IMR-90 (cell line): ENCODE measurements at places on chromosomes 11 and 22. TPM values are rescaled to one million over a fixed set of nuclear protein-coding genes. Genes with fewer than 3 reads are reported as not detected.

TESMIN gene
- polyA plus RNA-seq, result 2.2 and 3.0 TPM in 2 replicates

- peak; percentile 83 for DNase-seq
Observed at GRCh38 chr11:95577716-95578460, 211.7 kb downstream of the FAM76B start.

OR2D2 gene
- 0.07 TPM in 1 of 2 replicates, not detected in the other for polyA plus RNA-seq

GRCh38 chr11:128908391-128909246 lies 17.5 kb downstream of the KCNJ5 start:
- peak; percentile 82 for DNase-seq

DNA sequence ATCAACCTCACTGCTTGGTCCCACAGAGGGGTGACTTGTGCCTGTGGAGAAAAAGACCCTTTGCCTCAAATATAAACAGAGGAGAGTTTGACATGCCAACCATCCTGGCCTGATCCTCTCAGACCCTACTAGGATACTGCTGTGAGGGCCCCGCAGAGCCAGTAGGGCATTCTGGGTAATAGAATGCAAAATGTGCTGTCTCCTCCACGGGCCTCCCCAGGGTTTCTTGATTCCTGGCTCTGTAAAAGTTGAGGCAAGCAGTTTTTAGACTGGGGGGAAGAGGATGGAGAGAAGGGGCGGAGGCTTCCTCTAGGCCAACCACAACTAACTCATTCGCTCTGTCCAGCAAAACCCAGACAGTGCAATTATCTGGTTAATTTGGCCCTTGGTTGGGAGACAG lies 81.7 kb downstream of the SYN3 start:
- no peak for DNase-seq

GRCh38 chr22:36546092-36546804 lies 17.3 kb upstream of the EIF3D start:
- DNase-seq, result peak; percentile 62

GRCh38 chr11:112564228-112564955 lies 303.7 kb upstream of the PLET1 start:
- DNase-seq, result peak; percentile 79

GRCh38 chr11:12662101-12662689 lies 12.0 kb upstream of the TEAD1 start:
- DNase-seq, result no peak

DNA sequence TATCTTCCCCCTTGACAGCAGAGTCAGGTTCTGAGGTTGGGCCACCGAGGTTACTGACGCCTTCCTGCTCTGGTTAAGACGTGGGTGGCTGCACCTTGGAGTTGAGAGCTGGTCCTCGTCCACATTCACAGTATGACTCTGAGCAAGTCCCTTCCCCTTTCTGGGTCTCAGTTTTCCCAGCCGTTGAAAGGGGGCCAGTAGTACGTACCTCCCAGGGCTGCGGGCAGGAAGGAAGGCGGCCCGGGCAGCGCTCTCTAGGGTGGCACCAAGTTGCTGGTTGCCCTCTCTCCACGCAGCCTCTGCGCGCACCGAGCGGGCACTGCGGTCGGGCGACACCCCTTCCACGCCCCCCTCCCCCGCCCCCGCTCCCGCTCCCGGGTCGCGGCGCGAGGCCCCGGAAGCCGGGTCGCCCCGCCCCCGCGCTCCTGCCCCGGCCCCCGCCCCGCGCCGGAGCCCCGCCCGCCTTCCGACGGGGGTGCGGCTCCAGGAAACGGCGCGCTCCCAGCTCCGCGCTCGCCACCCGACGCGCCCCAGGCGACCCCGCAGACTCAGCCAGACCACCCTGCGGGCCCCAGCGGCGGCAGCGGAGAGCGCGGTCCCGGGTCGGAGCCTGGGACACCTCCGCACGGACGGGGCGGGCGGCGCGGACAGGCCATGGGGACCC lies at the start of gene EHBP1L1:
TSS of gene EHBP1L1 (plus strand) at position 486 of the 664 bp plus-strand sequence. CDS start 250 bp downstream, outside the sequence.
- DNase-seq, result peak; percentile 28

DNA sequence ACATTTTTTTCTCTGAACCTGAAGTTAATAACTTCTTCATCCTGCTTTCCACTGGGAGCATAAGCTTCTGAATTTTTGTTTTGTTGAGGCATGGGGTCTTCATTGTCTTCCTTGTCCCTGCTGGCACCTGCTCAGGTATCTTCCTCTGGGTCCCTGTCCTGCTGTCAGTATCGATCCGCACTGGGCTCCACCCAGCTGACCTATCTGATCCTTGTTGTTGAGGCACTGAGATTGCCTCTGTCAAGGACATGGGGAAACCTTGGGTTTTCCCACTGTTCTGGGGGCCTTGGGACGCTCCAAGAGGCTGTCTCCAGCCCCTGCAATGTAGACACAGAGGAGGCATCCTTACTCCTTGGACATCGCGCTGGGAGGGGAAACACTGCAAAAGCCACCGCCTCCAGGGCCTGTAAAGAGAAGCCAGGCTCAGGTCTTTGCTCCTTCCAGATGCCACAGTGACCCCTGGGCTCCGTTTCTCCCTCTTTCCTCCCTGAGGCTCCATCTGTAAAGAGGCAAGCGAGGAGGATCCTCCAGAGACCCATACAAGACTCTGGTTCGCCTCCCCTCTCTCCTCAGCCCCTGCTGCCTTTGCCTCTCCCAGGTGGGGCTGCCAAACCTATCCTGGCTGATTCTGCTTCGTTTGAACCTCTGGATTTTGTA lies 8.6 kb upstream of the RBFOX2 start:
- DNase-seq, result no peak

DNA sequence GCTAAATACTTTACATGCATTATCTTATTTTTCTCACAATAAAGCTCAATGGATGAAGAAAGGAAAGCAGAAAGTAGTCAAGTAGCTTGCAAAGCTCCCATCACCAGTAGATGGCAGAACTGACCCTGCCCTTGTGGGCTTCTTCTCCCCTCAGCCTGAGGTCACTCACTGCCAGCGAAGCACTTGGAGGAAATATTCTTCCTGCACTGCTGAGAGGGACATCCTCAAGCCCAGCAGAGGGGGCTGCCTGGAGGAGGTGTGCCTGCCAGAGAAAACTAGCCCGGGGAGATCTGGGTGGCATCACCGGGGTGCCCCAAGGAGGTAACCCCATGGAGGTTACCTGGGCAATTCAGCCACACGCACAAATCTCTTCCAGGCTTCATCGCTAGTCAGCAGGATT lies 6.6 kb downstream of the APOL4 start:
- DNase-seq, result peak; percentile 77

DNA sequence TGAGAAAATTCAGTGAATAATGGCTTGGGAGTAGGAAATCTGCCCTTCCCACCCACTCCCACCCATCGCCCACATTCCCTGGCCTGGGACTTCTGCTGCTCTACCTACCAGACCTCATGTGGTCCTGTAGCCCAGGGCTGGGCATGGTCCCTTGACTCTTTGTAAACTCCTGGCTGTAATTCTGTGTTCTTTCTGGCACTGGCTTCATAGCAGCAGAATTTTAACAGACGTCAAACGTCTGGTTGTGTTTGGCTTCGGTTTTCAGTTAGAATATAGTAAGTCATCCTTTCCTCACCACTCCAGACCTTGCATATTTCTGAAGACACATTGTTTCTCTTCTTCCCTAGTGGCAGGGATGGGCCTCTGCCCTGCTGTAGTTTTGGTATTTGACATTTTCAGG lies 210.6 kb downstream of the CSNK2A3 start:
- no peak for DNase-seq

MN1 gene
- polyA plus RNA-seq, result 1.3 and 1.9 TPM in 2 replicates

CCDC81 gene
- 3.0 and 3.1 TPM in 2 replicates for polyA plus RNA-seq

CARNS1 gene
- polyA plus RNA-seq, result 0.23 and 0.32 TPM in 2 replicates

KCNJ5 gene
- polyA plus RNA-seq, result 0.07 TPM in 2 replicates

GRCh38 chr11:81237139-81237538 lies 1496.5 kb downstream of the FAM181B start:
- peak; percentile 4 for DNase-seq

DNA sequence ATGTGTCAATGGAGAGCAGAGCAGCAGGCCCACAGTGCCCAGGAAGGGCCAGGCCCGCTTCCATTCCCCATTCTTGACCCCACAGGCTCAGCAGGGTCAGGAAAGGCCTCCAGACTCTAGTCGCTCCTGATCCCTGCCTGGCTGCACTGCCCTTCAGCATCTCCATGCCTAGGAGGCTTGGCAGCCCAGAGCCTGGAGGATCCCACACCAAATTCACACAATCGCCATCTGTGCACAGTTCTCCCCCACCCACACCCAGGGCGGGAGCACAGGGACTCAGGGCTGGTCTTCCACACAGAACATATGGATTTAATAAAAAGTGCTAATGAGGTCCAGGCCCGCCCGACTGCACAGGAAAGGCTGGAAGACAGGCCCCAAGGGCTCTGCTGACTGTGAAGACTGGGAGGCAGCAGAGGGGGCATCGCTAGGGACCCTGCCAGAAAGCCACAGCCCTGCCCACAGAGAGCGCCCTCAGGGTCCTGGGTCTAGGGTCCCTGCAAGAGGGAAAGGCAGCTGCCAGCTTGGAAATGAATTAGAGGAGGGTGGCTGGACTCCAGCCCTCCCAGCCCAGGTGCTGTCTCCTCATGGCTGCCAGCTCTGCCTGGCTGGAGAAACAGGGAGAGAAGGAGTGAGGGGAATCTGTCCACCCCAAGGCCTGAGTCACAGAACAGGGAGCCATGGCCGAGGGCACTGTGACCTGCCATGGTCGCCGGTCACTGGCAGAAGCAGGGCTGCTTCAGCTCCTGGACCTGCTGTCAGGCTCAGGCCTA lies 39.7 kb downstream of the DKK3 start:
- peak; percentile 44 for DNase-seq

DNA sequence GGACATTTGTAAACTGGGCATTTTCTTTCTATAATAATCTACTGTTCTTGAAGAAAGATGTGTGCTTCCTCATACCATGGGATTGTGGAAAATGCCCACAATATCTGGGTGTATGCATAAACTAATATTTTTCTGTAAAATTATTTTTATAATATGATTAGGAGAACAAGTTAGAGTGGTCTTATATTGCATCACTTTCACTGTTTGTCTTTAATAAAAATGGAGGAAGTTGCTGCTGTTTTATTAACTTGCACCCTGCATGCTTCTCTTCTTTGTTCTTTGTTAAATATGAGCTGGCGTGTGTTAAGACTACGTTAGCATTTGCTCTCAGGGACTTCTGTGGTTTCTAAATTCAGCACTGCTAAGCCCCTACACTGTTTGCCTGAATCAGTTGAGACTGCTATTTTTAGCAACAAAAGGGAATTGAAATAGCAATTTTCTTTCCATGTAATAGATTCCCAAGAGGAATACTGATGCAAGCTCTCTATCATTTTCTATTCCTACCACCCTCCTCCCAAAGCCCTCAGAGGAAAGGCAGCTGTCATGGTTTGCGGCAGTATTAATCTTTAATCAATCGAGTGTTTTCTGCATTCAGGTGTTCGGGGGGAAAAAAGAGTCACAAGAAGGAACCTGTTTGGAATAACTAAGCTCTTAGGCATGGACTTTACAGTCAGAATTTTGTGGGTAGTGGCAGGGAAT lies 56.1 kb downstream of the HSD17B12 start:
- DNase-seq, result peak; percentile 87

DNA sequence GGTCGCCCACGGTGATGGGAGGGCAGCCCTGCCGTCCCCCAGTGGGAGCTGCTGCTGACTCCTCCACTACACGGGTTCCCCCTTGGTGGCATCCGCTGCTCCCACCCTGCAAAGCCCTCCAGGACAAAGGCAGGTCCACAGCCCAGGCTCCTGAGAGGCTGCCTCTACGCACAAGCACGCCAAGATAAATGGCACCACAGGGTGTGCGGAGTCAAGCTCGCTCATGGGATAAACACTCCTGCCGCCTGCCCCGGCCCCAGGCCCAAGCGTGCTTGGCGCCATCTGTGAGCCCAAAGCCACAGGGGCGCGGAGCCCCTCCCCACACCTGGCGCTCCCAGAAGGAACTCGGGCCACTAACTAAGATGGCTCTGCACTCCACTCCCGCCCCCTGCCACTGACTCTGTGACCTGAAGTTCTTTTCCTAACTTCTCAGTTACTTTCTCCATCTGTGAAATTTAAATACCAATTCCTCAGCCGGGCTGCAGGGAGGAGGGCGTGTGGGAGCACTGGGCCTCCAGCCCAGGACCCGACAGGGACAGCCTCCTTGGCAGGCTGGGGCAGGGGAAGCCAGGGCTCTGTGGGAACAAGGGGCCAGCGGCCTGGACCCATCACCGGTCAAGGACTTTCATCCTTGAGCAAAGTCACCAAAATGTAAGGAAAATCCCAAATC lies 14.9 kb downstream of the EHD1 start:
- DNase-seq, result no peak

NPAS4 gene
- polyA plus RNA-seq, result 0.77 and 0.89 TPM in 2 replicates

GRCh38 chr11:76723142-76723541 lies 52.6 kb upstream of the LRRC32 start:
- no peak for DNase-seq

DNA sequence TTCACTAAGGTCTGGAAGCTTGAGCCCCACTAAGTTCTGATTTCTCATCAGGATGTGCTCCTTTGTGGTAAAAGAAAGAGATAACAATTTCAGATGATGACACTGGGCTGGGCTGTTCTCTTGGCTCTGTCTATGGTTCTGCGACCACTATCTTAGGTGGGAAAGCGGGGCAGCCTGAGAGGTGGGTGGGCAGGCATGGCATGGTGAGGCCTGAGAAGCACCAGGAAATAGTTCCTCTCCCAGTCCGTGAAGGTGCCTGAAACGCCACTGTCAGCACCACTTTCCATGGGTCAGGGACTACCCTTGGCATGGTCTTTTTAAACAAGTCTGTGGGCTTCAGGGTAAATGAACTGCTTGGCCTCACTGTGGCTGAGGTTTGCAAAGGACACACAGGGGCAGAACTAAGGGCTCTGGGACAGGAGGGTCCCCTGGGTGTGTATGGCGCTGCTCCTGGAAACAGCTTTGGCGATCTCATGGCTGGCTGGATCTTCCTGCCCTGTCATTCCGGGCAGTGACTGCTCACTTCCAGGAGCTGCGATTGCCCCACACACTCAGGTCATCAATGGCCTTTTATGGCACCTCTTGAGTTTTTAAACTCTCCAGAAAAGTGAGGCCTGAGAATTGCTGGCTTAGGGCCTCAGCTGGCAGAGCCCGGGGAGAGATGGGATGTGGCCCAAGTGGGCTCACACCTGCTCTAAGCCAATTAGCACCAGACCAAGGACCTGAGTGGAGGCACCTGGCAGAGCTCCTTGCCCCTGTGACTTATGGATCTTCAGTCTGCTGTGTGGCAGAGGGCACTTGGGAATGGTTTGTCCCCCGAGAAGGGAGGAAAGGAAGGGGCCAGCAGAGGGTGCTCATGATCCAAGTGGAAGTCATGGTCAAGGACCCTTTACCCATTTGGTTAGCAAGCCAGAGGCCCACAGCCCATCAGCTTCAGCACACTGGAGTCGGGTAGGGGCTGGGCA lies 55.6 kb upstream of the LYVE1 start:
- DNase-seq, result peak; percentile 37

NLRP14 gene
- not detected in 2 replicates for polyA plus RNA-seq

GRCh38 chr11:10796191-10796590 lies 12.5 kb downstream of the EIF4G2 start:
- DNase-seq, result no peak
